Esophagus mucosa (tissue), 1 donor: ENCODE measurements at places on chromosomes 3 and 15. TPM values are rescaled to one million over a fixed set of nuclear protein-coding genes. Genes with fewer than 3 reads are reported as not detected.

DNA sequence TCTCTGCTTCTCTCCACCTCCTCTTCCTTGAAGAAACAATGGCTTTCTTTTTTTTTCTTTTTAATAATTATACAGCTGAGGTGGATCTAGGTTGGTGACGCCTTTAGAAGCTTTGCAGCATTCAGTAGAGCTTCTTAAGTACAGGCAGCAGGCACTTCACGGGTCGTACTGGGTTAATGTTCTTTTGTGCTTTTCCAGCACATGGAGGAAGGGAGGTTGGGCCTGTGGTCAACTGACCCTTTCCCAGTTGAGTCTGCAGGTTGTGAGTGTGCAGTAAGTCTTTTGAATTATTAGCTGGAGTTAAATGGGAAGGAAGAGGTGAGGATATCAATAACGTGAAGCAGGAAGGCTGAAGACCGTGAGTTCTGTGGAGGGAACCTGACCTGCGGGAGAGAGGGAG is 7.0 kb downstream of the TRAK1 start:
- ATAC-seq: no peak

GRCh38 chr3:188472336-188472735 is 318.4 kb downstream of the LPP start:
- no peak for ATAC-seq

- no peak for ATAC-seq
Measured at GRCh38 chr15:50702762-50703334, 16.3 kb upstream of the TRPM7 start.

- ATAC-seq: no peak
Measured at GRCh38 chr15:80662129-80662528, 33.0 kb upstream of the ABHD17C start.

GRCh38 chr3:150736903-150737832 is 25.8 kb downstream of the SIAH2 start:
- ATAC-seq: no peak

GRCh38 chr3:37511463-37511920 is 337.1 kb upstream of the LRRFIP2 start:
- ATAC-seq: no peak

Gene TUSC7
- total RNA-seq: not detected

Gene TEX55
- not detected for total RNA-seq
